Peyer's patch (tissue), 4 donors: ENCODE measurements at places on chromosomes 5 and 9. TPM values are rescaled to one million over a fixed set of nuclear protein-coding genes. Genes with fewer than 3 reads are reported as not detected.

GRCh38 chr5:73418244-73418691 lies 30.3 kb downstream of the FOXD1 start:
- DNase-seq = no peak

DNA sequence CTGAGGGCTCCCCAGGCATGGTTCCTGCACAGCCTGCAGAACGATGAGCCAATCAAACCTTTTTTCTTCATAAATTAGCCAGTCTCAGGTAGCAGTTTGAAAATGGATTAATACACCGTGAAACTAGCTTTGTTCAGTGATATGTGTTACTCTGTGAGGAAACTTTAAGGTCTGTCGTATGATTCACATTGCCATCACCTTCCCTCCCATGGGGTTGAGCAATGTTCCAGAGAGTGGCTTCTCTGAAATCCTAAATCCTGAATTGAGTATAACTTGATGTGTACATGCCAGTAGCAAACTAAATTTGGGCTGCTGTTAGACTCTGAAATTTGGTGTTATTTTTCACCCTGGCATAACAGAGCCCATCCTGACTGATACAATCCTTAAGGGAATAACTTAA lies 866.4 kb upstream of the C9orf72 start:
- DNase-seq = no peak

AHRR gene
- 1.7 TPM for total RNA-seq

DNA sequence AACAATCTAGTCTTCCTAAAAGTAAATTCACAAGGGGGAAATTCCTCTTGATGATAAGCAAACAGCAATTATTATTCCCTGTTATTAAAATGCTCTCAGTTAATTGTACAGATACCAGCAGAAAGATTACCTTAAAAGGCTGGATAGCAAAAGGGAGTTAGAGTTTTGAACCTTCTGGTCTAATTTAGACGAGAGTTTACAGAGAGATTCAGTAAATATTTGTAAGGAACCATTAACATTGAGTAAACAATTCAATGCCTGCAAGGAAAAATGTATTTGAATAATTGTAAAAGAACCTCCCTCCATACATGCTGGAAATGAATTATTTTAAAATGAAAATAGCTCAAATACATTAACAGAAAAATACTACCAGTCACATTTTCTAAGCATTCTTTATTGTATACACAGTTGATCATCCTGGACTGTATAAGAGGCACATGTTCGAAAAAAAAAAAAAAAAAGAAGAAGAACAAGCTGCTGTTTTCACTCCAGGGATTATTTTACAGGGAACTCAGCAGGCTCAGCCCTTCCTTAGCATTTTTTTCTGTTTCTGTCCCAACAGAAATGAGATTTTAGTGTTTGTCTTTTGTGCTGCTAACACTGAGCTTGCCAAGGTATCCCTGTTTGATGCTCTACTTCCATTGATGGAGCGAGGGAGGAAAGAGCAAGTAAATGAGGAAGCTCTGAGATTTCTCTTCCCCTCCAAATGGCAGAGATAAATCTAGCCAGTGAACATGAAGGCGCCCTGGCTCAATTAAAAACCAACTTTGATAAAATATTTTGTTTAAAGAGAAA lies 141.1 kb downstream of the ENC1 start:
- no peak for DNase-seq

- no peak for DNase-seq
Measured at GRCh38 chr5:135382106-135382790, 16.8 kb downstream of the MACROH2A1 start.

INPP5E gene
- total RNA-seq = 19.8 TPM
